Smooth muscle cell of the pulmonary artery (primary cell): ENCODE measurements at places on chromosomes 1 and 21. TPM values are rescaled to one million over a fixed set of nuclear protein-coding genes. Genes with fewer than 3 reads are reported as not detected.

SLC44A3 gene
- 2.2 and 2.7 TPM in 2 replicates for total RNA-seq

TNFRSF18 gene
- not detected in 2 replicates for total RNA-seq

RUNX3 gene
- total RNA-seq, result 0.36 TPM in 1 of 2 replicates, not detected in the other

COL9A2 gene
- total RNA-seq, result 1.4 and 1.5 TPM in 2 replicates

ADAMTS4 gene
- 2.1 and 14.7 TPM in 2 replicates for total RNA-seq

KRTAP22-2 gene
- total RNA-seq, result not detected in 2 replicates

CHI3L1 gene
- 0.39 and 1.1 TPM in 2 replicates for total RNA-seq

ST7L gene
- total RNA-seq, result 14.5 and 16.7 TPM in 2 replicates

COA6 gene
- total RNA-seq, result 8.9 and 11.7 TPM in 2 replicates

SPRR1A gene
- not detected in 2 replicates for total RNA-seq

OR2T33 gene
- total RNA-seq, result not detected in 2 replicates

IER5 gene
- 17.1 and 18.7 TPM in 2 replicates for total RNA-seq

PTBP2 gene
- total RNA-seq, result 16.2 and 16.3 TPM in 2 replicates

GSTM5 gene
- total RNA-seq, result 4.1 and 5.0 TPM in 2 replicates

KIRREL1 gene
- total RNA-seq, result 207 and 244 TPM in 2 replicates

COL11A1 gene
- total RNA-seq, result 1.2 and 2.5 TPM in 2 replicates

TSEN15 gene
- 24.8 and 27.3 TPM in 2 replicates for total RNA-seq

CIART gene
- total RNA-seq, result 6.0 and 6.6 TPM in 2 replicates

GPR52 gene
- total RNA-seq, result 0.78 and 1.1 TPM in 2 replicates

PTPRU gene
- total RNA-seq, result 6.4 and 32.7 TPM in 2 replicates

OR2M3 gene
- not detected in 2 replicates for total RNA-seq

CD53 gene
- not detected in 2 replicates for total RNA-seq

ALDH4A1 gene
- 9.9 and 11.2 TPM in 2 replicates for total RNA-seq

LCE6A gene
- total RNA-seq, result not detected in 2 replicates

TNFSF4 gene
- 2.3 and 5.0 TPM in 2 replicates for total RNA-seq

AMY2B gene
- 1.9 and 2.7 TPM in 2 replicates for total RNA-seq

CD101 gene
- 0.36 and 0.59 TPM in 2 replicates for total RNA-seq

NTMT2 gene
- not detected in 2 replicates for total RNA-seq

CRB1 gene
- 0.33 and 0.46 TPM in 2 replicates for total RNA-seq

CA6 gene
- not detected in 2 replicates for total RNA-seq

KCNA2 gene
- 0.07 TPM in 1 of 2 replicates, not detected in the other for total RNA-seq

DMRTA2 gene
- total RNA-seq, result 0.10 and 0.46 TPM in 2 replicates

SLAMF9 gene
- total RNA-seq, result 0.26 and 0.59 TPM in 2 replicates

LEFTY2 gene
- total RNA-seq, result 0.10 TPM in 1 of 2 replicates, not detected in the other

LRRC71 gene
- total RNA-seq, result 0.13 TPM in 1 of 2 replicates, not detected in the other

SV2A gene
- 13.6 and 27.3 TPM in 2 replicates for total RNA-seq

FAM177B gene
- not detected in 2 replicates for total RNA-seq

CD5L gene
- total RNA-seq, result not detected in 2 replicates

ORC1 gene
- 0.99 and 1.4 TPM in 2 replicates for total RNA-seq

SLC1A7 gene
- 0.52 and 1.1 TPM in 2 replicates for total RNA-seq

SPRR2E gene
- total RNA-seq, result not detected in 2 replicates

WNT4 gene
- not detected in 2 replicates for total RNA-seq

IL10 gene
- not detected in 2 replicates for total RNA-seq

MTX1 gene
- 29.9 and 34.6 TPM in 2 replicates for total RNA-seq

TSPAN1 gene
- 0.73 and 0.78 TPM in 2 replicates for total RNA-seq

SMIM1 gene
- 0.78 and 1.3 TPM in 2 replicates for total RNA-seq
